Ureter (tissue), 1 donor: ENCODE measurements at places on chromosomes 13 and 19. TPM values are rescaled to one million over a fixed set of nuclear protein-coding genes. Genes with fewer than 3 reads are reported as not detected.
A peak's percentile ranks its signal among the peaks of the same experiment; 100 is the strongest.

Gene EDDM13
- not detected for total RNA-seq

Gene CYP4F2
- total RNA-seq = 2.2 TPM

Gene ZNF729
- not detected for total RNA-seq

Gene OLFM4
- total RNA-seq = 0.47 TPM

Gene DIRAS1
- 1.6 TPM for total RNA-seq

Gene CYP2A7
- total RNA-seq = not detected

Gene IZUMO1
- 0.91 TPM for total RNA-seq

Gene ADGRE3
- total RNA-seq = not detected

Gene FFAR1
- not detected for total RNA-seq

Gene CEACAM3
- not detected for total RNA-seq

Gene F7
- total RNA-seq = not detected

GRCh38 chr13:94829185-94829836, 117.0 kb upstream of the SOX21 start:
- DNase-seq = no peak

GRCh38 chr19:17968362-17968761, 1.5 kb downstream of the KCNN1 start:
- DNase-seq = no peak

DNA sequence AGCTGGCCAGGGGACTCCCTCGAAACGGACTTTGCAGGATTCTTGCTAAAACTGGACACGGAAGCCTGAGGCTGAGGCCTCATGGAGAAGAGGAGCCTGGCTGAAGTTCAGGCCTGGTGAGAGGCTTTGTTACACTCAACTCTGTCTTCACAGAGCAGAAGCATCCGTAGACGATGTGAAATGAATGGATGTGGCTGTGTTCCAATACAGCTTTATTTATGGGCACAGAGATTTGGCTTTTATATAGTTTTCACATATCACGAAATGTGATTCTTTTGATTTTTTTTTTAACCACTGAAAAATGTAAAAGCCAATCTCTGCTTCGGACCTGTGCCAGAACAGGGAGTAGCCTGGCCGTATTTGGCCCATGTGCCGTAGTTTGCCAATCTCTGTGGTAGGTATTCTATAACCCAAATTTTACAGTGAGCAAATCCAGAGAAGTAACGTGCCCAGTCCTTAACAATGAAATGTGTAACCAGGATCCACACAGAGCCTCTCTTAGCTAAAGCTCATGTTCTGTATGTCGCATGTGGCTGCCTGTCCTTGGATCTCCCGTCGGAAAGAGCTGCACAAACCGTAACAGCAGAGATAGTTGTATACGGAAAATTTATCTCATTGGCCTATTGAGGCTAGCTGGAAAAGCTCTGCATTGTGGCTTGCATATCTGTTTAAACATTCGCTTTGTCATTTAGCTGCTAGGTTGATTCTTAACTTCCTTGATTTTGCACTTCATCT, 171.6 kb upstream of the RNF113B start:
- DNase-seq = no peak

DNA sequence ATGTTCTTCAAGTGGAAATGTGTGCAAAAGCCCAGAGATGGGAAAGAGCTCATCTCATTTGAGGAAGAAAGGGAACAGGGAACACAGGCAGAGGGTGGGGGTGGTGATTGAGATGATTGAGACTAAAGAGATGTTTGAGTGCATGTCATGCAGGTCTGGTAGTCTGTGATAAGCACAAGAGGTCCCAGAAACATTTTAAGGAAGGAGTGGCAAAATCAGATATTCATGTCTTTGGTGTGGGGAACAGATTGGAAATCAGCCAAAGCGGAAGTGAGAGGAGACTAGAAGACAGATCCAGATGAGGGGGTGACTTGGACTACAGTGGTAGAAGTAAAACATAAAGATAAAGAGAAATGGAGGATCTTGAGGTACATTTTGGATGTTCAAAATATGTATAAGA, 39.4 kb upstream of the DACH1 start:
- DNase-seq = no peak

- DNase-seq = no peak
Measured at GRCh38 chr19:28350673-28351072, 862.3 kb downstream of the UQCRFS1 start.

DNA sequence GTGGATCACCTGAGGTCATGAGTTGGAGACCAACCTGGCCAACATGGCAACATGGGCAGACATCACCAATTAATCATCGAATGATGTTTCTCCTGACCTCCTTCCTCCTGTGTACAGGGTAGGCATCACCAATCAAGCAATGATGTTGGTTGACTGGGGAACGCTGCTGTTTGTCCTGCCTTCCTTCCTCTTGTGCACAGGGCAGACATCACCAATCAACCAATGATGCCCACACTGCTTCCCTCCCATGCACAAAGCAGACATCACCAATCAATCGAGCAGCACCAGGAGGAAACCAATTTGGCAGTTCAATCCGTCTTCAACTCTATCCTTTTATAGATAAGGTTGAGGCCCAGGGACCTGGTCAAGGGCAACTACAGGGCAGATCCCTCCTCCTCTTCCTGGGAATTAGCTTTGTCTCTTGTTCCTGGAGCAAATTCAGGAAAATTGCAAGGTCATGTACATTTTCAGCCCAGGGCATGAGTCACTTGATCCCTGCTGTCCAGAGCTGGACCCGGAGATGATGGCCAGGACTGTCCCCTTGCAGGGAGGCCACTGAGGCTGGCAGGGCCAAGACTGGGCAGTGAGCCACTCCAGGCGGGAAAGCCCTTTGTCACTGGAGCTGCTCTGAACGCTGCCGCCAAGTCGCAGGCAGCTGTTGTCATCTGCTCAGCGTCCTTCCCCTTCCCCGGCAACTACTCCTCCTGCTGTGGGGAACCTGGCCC, 5.3 kb upstream of the CSNK1G2 start:
- DNase-seq = no peak

DNA sequence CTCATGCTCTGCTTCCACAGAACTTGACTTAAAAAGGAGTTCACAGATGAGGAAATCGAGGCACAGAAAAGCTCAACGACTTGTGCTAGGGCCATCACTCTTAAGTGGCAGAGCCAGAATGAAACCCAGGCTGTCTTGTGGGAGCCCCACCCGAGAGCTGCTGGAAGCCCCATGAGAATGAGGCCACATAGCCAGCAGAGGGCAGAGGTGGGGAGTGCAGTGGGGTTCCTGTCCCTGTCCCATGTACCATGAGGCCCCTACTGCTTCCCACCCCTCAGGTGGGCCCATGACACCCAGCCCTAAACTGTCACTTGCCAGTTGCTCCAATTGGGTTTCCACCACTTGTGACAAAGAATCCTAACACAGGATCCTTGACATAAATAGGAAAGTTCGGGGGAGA, 175.9 kb downstream of the IRS2 start:
- peak; percentile 46 for DNase-seq

DNA sequence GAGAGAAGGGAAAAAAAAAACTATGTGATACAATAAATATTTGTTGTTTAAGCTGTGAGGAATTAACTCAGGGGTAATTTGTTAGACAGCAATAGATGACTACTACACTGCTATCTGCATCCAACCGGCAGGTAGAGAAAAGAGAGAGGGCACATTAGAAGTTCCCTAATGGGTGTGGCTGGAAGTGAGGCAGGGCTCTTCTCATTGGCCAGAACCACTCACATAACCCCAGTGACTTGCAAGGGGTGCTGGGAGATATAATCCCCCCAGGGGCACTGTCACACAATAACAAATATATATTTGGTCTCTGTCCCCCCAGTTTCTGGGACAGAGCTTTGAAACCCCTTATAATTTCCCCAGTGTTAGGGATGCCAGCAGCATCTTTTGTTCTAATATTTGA, 24.3 kb downstream of the FGF21 start:
- DNase-seq = no peak

- DNase-seq = peak; percentile 87
Measured at GRCh38 chr19:10602330-10603083, 15.4 kb upstream of the AP1M2 start.

DNA sequence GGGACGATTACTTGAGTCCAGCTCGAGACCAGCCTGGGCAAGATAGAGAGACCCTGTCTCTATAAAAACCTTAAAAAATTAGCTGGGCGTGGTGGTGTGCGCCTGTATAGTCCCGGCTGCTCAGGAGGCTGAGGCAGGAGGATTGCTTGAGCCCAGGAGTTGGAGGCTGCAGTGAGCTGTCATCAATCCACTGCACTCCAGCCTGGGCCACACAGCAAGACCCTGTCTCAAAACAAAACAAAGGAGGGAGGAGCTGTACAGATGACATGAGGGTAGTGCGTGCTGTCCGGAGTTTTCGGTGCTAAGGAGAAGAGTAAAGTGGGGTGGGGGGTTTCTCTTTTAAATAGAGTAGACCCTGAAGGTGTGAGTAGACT, 22.6 kb downstream of the HDGFL2 start:
- no peak for DNase-seq

GRCh38 chr13:91331047-91331915, 16.2 kb upstream of the MIR17HG start:
- no peak for DNase-seq

DNA sequence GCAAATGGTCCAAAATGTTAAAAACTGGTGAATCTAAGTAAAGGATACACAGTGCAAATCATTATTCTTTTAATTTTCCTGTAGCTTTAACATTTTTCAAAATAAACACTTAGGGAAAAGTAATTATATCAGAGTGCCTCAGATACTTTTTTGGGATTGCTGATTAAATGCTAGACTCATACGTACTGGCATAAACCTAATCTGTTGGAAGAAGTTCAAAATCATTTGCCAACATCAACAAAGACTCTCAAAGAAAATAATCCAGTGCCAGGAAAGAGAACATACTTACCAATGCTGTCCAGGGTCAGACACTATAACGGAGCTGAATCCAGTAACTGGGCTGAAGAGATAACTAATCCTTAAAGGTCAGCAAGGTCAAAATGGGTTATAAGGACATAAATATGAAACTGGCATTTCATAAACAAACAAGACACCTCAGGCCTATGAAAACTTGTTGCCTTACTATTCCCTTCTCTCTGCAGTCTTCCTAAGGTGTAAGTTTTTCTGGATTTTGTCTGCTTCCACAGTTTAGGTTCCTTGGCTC, 3.3 kb upstream of the ZNF420 start:
- no peak for DNase-seq

GRCh38 chr19:55028757-55029156, 9.3 kb downstream of the GP6 start:
- no peak for DNase-seq

- DNase-seq = no peak
Measured at GRCh38 chr13:20727856-20728255, 24.4 kb downstream of the IL17D start.

DNA sequence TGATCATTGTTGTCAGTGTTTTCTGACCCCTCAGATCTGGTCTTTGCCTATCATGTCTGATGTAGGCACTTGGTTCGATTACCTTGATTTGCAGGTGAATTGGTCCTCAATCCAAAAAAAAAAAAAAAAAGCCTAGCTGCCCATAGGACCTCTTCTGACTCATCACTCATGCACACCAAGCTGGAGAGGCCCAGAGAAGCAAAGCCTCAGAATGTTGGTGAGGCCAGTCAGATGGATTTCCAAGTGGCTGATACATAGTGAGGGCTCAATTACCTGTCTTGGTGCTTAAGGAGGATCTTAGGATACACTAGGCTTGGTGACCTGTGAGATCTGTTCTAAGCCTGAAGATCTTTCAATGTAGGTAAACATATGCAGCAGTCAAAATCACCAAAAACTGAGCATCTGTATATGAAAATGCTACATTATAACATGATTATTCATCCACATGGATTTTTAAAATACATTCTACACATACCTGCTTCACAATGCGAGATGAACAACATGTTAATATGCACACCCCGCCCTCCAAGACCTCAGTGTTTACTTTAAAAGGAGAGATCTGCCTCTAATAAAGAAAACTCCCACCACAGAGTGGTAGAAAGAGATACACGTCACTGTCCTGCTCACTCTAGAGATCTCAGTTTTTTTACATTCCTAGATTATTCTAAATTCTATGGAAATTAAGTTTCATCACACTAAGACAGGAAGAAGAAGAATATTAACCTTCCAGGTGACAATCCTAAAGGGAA, 79.9 kb upstream of the RAP2A start:
- DNase-seq = no peak

DNA sequence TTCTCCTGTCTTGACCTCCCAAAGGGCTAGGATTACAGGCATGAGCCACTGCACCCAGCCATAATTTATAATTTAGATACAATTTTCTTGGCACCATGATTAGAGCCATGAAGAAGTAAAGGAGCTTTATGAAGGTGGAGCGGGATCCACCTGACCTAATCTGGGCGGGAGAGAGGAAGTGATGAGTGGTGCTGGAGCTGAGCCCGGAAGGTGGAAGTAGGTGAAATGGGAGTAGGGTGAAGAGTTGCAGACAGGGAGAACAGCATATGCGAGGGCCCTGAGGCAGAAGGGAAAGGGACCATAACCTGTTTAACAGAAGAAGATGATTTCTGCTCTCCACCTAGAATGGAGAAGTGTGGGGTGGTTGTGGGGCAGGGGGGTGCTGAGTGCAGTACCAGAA, 4.2 kb downstream of the BLOC1S3 start:
- no peak for DNase-seq

- DNase-seq = no peak
Measured at GRCh38 chr19:6278740-6279619, 795 bp downstream of the MLLT1 start.

DNA sequence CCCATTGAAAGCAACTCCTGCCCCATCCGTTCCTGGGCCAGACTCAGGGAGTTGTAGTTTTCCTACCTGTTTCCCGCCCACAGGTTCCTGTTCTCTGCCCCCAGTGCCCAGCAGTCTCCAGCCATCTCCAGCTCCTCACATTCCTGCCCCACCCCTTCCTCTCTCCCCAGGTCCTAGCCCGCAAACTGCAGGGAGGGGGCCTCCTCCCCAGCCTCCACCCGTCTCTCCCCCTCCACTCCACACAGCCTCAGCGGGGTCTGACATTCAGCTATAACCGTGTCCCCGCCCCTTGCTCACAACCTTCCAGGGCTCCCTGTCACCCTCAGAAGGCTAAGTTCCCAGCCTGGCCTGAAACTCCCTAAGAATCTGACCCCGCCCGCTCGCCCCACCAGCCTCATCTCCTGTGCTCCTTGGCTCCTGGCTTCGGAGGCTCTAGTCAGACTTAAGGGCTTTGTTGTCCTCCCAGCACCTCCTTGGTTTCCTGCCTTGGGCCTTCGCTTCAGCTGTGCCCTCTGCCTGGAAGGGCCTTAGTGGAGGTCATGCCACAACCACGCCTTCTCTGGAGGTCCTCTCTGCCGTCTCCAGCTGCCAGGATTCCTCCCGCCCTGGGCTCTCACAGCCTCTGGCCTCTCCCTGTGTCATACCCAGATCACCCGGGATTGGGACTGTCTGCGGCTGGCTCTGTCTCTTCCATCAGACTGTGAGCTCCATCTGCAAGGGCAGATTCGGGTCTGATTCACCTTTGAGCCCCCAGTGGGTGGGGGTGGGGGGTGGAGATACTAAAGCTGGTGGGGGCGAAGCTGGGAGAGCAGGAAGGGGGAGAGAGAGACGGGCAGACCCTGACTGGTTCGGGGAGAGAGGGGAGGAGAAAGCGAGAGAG, 5.1 kb upstream of the SPACA6 start:
- peak; percentile 67 for DNase-seq

DNA sequence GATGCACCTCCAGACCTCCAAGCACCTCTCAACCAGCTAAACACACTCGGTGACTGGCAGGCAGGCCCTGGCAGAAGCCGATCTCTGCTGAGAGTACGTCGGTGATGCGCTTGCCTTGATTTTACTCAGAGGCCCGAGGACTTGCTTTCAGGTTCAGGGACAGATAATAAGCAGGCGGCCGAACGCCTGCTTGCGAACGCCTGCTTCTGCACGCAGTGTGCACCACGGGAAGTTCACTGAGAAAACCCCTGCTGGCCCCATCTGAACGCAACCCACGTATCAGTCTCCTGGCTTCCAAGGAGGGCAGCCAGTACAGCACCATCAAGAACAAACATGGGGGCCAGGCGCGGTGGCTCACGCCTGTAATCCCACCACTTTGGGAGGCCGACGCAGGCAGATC, 108.0 kb downstream of the STK24 start:
- no peak for DNase-seq
